ENCODE measurements at places on chromosomes 5 and 9.

GRCh38 chr5:4098226-4098625 is 502.6 kb downstream of the IRX1 start:
- DNase-seq: no peak

GRCh38 chr5:56183506-56183905 is 49.6 kb downstream of the ANKRD55 start:
- no peak for DNase-seq

- DNase-seq: no peak
Observed at GRCh38 chr5:82307451-82307850, 29.3 kb upstream of the RPS23 start.

GRCh38 chr9:7144265-7145046 is 386.7 kb downstream of the KDM4C start:
- no peak for DNase-seq

DNA sequence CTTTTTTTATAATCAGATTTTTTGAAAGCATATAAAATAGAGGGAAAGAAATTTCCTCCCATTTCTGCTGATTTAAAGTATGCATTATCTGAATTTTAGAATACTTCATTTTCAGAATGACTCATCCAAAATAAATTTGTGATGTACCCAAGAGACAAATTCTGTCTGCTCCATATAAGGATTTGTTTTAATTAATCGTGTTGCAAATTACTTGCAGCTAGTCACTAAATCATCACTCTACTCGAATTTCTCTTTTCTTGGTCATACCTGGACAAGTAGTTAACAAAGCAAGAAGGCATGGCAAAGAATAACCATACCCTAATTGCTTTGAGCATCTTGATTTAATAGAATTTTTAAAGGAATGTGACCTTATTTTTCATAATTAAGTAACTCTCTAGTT is 284.1 kb upstream of the GRAMD2B start:
- no peak for DNase-seq

DNA sequence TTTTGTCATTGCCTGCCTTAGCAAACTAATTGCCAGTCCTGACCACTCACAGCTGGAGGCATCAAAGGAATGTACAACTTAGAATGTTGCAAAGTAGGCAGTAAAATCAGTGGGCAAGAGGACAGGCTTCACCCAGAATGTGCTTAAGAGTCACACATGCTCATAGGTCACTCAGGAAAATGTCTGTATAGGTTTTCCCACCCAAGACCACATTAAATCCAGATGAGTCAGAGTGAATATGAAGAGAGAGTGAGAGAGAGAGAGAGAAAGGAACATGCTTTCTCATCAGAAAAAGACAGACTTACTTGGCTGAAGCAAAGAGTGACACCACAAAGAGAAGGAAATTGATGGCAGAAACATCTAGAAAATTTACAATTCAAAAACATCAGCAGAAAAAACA is 37.9 kb downstream of the PLEKHG4B start:
- DNase-seq: no peak

DNA sequence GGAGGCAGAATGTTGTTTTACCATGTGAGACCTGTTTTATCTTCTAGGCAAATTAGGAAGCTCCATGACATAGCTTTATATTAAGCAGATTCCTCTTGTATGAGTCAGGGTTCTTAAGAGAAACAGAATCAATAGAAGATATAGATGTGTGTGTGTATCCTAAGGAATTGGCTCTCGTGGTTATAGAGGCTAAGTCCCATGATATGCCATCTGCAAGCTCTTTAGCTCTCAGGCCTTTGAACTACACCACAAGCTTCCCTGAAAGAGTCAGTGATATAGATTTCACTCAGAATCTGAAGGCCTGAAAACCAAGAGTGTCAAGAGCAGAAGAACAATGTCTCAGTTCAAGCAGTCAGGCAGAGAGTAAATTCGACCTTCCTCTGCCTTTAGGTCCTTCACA is 365.8 kb upstream of the ZNF608 start:
- DNase-seq: no peak

- no peak for DNase-seq
Observed at GRCh38 chr5:59445741-59446140, 447.8 kb downstream of the PDE4D start.

GRCh38 chr5:169765176-169765996 is 128.3 kb downstream of the DOCK2 start:
- DNase-seq: no peak

Measured in hematopoietic multipotent progenitor cell treated with erythropoietin and hydrocortisone succinate and interleukin-3 and kit ligand, for 6 days (in vitro differentiated cells).